GM23248 (cell line): ENCODE measurements at places on chromosomes 3 and 15.

DNA sequence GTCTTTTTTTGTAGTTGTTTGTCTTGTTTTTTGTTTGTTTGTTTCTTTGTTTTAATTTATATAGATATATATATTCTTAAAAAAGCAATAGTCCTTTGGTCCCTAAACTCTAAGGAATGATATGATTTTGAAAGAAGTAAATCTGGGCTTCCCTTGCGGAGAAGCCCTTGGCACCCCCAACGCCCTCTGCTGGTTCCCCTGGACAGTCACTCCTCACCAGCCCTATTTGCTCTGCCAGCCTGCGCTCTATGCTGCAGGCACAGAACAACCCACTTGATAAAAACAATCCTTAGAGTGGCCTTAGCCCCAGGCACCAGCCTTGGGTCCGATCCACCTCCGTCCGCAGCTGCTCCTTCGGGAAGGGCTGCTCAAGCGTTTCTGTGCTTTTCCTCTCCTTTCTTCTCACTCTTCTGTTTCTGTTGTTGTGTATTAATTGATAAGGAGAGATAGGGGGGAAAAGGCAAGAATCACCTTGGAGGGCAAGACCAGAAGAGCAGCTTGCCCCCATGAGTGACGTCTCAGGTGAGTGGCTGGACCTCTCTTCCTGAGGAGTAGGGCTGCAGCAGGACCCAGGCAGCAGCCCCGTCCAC is 13.7 kb upstream of the PARP6 start:
- DNase-seq = peak; percentile 26

GRCh38 chr3:86104154-86104553 is 886.8 kb downstream of the VGLL3 start:
- DNase-seq = no peak

DNA sequence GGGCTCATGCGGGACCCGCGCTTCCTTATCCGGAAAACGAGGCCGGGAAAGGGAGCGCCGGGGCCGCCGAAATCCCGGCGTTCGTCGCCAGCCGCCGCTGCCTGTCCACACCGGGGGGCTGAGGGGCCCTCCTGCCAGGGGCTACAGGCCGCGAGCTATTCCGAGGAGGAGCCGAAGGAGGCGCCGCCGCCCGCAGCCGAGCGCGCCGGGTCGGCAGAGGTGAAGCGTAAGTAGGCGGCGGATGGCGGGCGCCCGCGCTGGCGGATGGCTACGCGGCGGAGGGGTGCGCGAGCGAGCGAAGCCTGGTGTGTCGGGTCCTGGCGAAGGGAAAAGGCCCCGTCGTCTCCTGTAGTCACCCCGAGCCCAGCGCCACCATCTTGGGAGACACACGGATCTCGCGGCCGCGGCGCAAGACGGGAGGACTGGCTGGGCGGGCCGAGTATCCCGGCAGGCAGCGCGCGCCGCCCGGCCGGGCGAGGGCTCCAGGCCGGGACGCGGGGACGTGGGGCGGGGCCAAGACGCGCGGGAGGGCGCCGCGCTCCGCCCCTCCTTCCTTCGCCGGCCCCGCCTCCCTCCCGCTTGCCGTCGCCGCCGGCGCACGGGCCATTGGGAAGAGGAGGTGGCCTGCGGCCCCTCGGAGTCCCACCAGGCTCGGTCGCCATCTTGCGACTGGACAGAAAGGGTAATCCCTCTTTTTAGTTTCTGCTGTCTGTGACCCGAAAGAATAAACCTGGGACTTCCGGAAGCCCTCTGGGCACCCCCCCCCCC is at the start of gene UBE3A:
TSS of gene UBE3A (minus strand) at position 424 of the 768 bp plus-strand sequence. CDS start 29,917 bp downstream, outside the sequence.
- peak; percentile 98 for DNase-seq

DNA sequence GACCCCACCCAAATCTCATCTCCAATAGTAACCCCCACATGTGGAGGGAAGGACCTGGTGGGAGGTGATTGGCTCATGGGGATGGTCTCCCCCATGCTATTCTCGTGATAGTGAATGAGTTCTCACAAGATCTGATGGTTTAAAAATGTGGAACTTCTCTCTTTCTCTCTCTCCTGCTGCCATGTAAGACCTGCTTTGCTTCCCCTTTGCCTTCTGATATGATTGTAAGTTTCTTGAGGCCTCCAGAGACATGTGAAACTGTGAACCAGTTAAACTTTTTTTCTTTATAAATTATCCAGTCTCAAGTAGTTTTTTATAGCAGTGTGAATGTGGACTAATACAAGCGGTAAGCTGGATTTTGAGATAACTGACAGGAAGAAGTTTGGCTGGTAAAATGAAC is 60.3 kb upstream of the MBNL1 start:
- no peak for DNase-seq

DNA sequence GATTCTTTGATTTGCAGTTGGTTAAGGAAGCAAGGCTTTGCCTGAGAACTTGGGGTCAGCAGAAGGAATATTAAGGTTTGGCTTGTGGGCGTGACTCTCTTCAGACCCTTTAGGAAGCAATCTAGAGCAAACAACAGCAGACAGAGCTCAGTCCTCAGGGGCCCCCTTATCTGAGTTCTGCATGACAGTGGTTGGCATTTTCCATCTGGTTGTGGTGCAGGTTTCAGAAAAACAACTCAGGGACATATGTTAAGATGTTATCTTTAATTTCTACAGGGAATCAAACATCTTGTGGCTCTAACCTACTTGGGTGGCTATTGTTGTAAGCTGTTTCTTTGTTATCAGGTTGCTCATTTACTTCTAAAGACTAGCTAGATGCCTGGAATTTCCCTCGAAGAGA is 141.4 kb downstream of the VPS8 start:
- DNase-seq = no peak

DNA sequence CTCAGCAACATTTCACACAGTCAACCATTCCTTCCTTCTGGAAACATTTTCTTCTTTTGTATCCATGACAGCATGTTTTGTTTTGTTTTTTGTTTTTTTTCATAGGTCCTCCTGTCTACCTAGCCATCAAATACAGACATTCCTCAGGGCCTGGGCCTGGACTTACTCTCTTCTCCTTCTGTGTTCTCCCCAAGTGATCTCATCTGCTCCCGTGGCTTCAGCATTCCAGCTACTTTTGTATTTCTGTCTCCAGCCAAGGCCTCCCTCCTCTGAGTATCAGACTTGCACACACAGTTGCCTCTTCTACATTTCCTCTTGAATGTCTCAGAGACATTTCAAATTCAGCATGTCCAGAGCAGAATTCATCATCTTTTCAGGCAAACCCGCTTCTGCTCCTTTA is 82.4 kb downstream of the HCN4 start:
- DNase-seq = peak; percentile 35

GRCh38 chr15:62850791-62851291 is 191.7 kb upstream of the TPM1 start:
- peak; percentile 74 for DNase-seq

DNA sequence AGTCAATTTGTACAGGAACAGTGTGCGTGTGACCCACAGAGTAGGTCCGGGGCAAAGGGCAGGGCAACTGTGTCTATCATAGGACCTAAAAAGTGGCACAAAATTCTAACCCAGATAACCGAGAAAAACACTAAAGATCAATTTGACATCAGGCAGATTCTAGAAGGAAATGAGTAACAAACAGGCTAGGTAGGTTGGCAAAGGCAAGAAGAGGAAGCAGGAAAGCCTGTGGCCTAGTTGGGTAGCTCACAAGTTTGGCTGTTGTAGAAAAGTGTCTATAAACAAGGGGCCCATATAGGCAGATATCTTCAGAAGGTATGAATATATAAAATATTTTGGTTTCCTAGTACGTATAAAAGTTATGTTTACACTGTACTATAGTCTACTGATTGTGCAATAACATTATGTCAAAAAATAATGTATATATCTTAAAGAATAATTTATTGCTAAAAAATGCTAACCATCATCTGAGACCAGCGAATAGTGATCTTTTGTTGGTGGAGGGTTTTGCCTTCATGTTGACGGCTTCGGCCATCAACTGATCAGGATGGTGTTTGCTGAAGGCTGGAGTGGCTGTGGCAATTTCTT is 13.3 kb upstream of the OR5K1 start:
- DNase-seq = no peak

DNA sequence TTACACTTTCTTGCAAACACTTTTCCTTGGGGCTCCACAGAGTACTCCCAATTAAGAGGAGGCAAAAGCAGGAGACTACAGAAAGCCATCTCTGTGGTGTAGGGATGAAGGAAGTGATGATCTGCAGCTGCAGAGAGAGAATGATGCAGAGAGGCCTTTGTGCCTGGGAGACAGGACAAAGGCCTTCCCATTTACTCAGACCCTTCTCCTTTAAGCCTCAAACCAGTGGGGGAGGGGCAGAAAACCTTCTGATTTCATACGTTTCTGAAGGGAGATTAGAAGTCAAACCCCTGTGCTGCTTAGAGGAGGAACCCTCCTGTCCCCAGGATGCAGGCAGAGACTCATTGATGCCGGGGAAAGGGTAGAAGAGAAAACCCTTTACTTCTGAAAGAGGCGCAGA is 130.8 kb downstream of the NEO1 start:
- DNase-seq = no peak

DNA sequence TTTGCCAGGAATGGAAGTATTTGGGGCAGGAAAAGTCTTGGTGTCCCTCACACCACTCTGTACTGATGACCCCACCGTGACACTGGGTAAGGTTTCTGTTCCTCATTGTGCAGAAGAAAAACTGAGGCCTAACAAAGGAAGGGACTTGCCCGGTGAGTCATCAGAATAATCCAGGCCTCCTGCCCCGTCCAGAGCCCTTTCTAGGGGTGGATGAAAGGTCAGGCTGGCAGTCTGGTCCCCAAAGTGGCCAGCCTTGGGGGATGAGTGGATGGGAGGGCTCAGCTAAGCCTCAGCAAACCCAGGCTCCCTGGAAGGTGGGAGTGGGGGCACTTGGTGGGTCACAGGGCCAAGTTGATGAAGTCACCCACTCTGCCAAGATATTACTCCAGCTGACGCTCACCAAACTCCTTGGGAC is 2.3 kb upstream of the DNAH1 start:
- peak; percentile 55 for DNase-seq

DNA sequence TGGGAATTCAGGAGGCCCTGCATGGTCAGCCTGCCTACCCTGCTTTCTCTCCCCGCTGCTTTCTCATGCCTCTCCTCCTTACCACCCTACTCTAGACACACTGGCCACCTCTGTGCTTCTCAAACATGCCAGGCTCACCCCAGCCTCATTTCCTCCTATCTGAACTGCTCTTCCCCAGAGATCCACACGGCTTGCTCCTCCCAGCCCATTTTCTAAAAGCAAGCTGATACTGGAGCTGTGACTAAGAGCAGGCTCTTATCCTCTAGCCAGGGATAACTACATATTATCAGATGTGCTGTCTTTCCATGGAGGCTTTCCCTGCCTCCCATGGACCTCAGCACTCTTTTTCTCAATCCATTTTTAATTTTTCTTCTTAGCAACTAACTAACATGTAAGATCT is 85.9 kb downstream of the BOC start:
- no peak for DNase-seq

DNA sequence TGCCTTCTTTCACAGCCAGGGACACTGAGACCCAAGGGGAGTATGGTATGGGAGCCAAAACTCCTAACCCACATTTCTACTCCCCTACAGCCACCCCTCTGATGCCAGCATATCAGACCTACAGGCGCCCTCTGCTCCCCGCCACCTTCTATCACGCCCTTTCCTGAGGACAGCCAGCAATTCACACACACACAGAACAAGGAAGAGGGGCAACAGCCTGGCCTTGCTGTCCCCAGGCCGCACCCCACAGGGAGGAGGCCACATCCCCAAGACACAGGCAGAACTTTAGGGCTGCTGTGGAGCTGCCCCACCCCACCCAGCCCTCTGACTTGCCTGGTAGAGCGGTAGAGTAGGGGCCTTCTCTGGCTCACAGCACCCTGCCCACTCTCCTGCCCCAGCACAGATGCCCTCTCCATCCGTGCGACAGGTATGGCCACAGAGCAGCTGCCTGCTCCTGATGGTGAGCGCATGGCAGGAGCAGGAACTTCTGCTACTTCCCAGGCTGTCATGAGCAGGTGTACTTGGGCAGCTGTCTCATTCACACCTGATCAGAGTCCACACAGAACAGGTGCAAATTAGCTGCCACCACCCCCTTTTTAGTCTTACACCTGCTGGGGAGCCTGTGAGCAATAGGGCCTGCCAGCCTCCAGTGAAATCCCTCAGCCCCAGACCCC is 33.4 kb downstream of the CCDC33 start:
- DNase-seq = no peak

GRCh38 chr3:89617706-89618105 is 510.3 kb downstream of the EPHA3 start:
- DNase-seq = peak; percentile 5

DNA sequence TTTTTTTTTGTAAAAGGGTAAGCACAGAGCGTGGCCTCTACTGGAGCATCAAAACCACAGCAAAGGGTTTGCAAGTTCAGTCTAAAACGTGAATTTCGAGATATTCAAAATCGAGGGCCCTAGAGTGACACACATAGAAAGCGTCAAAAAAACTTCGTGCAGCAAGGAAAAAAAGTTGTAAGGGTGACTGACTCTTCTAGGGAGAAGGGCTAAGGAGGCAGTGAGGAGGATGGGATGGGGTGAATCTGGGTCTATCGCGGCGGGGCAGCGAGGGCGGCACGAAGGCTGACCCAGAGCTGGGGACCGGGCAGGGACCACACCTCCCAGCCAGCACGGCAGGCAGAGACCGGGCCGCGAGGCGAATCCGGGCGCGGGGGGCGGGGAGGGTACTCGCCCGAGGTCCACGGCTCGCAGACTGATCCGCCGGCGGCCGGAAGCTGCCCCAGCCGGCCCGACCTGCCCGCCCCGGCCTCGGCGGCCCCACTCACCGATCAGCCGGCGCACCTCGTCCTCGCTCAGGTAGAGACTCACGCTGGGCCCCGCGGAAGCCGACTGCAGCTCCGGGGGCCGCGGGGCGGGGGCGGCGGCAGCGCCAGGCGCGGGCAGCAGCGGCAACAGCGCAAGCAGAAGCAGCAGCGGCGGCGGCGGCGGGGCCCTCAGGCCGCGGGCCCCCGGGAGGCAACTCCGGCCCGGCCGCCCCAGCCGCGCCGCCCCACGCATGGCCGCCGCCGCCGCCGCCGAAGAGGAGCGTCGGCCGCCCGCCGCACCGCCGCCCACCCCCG is 533 bp downstream of the RYK start:
- peak; percentile 78 for DNase-seq

- DNase-seq = peak; percentile 69
These were observed 25.6 kb upstream of the NLGN1 start for GRCh38 chr3:173371848-173372487.

DNA sequence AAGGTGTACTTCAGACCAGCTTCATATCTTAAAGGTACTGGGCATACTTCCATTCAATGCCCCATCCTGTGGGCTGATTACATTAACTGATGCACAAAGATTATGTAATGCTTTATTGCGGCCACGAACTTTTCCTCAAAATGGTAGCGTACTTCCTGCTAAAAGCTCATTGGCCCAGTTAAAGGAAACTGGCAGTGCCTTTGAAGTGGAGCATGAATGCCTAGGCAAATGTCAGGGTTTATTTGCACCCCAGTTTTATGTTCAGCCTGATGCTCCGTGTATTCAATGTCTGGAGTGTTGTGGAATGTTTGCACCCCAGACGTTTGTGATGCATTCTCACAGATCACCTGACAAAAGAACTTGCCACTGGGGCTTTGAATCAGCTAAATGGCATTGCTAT is 3.4 kb downstream of the SKIL start:
- DNase-seq = no peak

GRCh38 chr3:161423911-161424522 is 52.7 kb upstream of the SPTSSB start:
- DNase-seq = peak; percentile 54

- no peak for DNase-seq
These were observed 423.5 kb downstream of the TUSC7 start for GRCh38 chr3:117133066-117133465.

- DNase-seq = no peak
These were observed 12.0 kb downstream of the NFKBIZ start for GRCh38 chr3:101861212-101861788.

GRCh38 chr3:159627229-159627628 is 361.4 kb upstream of the IL12A start:
- no peak for DNase-seq
